ENCODE measurements at places on chromosomes 13 and 19.

DNA sequence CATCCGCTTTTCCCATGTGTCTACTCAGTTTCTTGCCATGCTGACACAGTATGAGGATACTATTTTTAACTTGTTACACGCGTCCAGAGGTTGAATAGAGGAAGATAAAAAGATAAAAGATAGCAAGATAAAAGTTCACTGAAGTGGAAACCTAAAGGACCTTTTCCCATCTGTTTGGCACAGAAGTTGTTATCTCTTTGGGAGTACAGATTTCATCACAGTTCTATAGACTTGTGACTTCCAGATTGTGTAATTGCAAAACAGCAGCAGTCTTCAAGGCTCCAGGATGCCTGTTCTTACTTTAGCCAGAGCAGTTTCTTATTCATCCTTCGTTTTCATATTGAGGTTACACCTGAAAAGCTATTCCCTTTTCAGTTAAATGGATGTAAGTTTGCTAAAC is 369.2 kb downstream of the GPC5 start:
- DNase-seq, result no peak

DNA sequence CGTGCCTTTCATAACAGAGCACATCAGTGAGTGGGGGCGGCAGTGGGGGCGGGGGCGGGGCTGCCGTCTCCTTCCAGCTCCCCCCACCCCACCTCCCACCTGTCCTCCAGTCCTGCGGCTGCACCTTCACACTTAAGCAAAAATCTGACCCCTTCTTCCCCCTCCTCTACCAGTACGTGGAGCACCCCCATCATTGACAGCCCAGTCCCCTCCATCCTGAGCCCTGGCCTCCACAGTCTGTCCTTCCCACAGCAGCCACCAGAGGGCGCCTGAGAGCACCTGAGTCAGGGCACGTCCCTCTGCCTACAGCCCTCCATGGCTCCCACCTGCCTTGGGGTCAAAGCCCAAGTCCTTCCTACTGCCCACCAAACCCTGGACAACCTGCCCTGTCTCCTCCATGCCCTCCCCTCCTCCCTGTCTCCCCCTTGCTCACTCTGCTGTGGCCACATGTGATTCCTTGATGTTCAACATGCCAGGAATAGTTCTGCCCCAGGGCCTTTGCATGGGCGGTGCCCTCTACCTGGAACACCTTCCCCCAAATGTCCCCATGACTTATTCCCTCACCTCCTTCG is 4.0 kb downstream of the EBI3 start:
- DNase-seq, result peak; percentile 58

GRCh38 chr19:49555600-49556411 is 24.6 kb downstream of the NOSIP start:
- DNase-seq, result peak; percentile 83

DNA sequence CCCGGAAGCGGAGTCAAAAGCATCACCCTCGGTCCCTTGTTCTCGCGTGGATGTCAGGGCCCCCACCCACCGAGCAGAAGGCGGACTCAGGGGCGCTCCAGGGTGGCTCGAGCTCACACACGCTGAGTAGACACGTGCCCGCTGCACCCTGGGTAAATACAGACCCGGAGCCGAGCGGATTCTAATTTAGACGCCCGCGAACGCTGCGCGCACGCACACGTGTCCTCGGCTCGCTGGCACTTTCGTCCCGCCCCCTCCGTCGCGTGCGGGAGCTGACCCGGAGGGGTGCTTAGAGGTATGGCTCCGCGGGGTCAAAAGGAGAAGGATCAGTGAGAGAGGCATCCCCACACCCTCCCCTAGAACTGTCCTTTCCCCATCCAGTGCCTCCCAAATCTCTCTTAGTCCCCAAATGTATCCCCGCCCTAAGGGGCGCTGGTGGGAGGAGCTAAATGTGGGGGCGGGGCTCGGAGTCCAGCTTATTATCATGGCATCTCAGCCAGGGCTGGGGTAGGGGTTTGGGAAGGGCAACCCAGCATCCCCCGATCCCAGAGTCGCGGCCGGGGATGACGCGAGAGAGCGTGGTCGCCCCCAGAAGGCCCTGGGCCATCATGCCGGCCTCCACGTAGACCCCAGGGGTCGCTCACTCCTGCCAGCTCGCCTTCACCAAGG is 451 bp upstream of the ICAM5 start:
- peak; percentile 64 for DNase-seq

DNA sequence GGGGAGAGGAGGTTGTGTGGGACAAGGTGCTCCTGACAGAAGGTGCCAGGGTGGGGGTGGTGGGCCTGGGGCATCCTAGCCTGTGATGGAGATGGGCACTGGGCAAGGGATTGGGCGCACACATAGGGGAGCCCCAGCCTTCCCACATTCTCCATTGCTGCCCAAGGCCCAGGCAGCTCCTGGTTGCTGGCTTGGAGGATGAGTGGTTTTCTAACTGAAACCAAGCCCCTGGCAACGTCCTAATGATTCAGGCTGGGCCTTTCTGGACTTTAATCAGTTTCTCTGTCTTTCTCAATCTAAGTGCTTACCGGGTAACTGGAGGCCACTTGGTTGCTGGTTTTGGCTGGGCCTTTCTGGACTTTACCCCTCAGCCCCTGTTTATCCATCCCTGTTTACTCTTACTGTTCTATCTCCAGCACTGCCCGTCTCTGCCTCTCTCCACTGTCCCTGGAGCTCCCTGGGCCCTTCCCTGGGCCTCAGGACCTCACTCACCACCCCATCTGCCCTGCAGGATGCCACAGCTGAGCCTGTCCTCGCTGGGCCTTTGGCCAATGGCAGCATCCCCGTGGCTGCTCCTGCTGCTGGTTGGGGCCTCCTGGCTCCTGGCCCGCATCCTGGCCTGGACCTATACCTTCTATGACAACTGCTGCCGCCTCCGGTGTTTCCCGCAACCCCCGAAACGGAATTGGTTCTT is 354 bp downstream of the CYP4F3 start:
- no peak for DNase-seq

GRCh38 chr19:24046550-24046949 is 40.4 kb upstream of the ZNF254 start:
- no peak for DNase-seq

DNA sequence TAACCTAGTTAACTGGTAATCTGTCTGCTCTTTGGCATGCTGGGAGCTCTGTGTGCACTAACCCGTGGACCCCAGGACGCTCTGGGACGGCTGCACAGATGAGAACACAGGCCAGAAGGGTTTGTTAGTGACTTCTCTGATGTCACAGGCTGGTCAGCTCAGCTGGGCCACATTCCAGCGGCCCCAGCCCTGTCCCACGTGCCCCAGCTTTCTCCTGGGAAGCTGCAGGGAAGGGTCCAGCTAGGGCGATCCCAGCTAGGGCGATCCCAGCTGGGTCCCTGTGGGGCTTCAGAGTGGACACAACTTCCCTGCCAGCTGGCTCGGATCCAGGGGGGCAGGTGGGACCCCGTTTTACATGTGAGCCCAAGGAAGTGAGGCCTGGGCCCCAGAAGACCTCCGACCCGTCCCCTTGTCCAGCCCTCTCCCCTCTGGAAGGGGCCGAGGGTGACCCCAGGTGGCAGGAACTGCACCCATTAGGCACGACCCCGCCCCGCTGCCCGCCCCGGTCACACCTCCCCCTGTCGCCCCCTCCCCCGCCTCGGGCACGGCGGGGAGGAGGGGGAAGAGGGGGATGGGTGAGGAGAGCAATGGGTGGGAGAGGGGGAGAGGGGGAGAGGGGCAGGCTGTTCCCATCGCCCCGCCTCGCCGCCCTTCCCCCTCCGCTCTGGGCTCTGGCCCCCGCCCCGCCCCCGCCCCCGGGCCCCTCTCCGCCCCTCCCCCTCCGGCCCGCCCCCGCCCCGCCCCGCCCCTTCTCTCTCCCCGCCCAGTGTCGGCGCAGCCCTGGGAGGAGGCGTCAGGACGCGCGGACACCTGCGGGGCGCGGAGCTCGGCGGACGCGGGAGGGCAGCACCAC is 75.2 kb upstream of the MCF2L start:
- DNase-seq, result no peak

DNA sequence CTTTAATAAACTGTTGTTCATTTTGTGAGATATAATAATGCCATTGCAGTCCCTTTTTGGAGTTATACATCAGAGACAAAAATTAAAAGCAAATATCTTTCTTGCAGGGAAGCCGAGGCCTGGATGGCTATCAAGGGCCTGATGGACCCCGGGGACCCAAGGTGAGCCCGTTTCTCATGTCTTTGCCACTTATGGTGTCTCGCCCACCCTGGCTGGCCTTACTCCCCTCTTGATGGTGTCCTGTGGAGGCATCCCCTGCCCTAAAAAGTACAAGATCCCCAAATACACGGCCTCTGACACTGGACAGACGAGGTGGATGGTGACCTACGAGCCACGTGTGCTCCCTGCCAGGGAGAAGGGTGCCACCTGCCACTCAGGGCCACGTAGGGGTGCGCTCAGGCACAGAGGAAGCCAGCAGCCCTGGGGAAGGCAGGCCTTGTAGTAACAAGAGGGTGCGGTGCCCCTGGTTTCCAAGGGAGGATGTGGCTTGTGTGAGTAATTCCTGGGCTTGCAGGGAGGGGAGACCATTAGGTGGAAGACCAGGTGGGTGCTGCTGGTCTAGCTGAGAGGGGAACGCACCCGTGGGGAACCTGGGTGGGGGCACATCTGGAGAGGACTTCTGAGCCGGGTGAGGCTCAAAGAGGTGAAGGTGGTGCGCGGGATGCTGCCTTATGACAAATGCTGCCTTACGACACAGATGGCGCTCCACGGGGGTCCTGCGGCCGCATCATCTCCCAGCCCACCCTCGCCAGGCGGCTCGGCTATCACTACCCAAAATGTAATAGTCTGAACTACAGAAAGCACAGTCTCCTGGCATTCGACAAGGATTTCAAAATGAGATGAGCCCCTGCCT is 115.6 kb downstream of the RAB20 start:
- DNase-seq, result no peak

DNA sequence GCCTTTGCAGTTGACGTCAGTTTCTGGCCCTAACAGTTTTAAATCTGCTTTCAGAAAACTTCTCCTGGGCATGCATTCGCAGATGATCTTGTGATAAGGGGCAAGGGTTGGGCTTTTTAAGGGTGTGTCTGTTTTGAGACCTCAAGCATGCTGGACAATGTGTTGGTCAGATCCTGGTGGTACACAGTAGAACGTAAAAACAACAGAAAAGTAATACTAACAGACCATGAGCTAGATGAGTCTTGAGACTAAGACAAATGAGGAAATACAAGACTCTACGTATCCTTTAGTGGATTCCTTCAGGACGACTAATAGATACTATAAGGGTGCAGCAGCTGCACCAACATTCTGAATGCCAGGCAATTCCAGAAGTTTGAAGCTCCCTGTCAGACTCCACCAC is 237.6 kb downstream of the DNAJC15 start:
- DNase-seq, result no peak

DNA sequence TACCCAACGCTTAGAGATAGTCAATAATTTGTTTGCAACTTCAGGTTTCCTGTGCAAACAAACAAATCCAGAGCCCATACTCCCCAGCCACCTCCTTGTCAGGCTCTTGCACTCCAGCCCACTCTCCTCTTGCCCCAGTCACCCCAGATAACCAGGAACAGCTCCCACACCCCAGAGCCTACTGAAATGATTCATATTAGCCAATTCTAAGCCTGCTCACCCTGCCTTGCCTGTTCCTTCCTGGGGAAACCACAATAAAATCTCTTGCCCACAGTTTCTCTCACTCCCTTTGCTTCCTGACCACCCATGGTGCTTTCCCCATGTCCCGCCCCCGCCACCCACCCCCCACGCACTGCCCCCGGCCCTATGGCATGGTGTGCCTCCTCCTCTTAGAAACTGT is 3.8 kb upstream of the ACTL9 start:
- peak; percentile 13 for DNase-seq

GRCh38 chr13:100212904-100213553 is 124.1 kb downstream of the PCCA start:
- DNase-seq, result no peak

DNA sequence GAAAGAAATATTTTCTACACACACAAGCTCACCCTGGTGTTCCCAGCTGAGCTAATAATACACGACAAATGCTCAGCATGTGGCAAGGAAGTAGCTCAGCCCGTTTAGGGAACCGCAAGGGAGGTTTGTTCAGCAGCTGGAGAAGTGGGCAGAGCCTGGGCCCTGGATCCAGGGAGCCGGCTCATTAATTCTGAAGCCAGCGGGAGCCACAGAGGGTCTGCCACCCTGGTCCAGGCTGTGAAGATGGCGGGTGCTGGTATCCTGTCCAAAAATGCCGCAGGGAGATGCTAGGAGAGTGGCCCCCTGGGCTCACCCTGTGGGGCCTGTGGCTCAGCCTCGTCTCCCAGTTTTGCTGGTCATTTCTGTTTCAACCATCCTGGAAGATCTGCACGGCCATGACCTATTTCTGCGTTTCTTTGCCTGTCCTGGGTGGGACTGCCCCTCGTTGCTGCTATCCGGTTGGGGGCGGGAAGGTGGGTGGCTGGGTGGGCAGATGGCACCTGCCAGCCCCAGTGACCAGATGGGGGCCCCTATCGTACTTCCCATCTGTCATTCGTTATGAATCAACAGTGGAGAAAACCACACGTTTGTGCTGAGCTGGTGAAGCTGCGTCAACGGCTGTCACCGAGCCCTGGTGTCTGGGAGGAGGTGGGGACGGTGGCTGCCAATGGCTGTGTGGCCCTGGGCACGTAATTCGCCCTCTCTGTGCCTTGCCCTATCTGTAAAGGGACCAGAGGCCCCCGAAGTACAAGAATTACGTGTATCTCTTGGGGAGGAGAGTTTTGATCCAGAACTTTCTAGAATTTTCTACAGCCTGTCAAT is 2.7 kb upstream of the GNA15 start:
- peak; percentile 68 for DNase-seq

DNA sequence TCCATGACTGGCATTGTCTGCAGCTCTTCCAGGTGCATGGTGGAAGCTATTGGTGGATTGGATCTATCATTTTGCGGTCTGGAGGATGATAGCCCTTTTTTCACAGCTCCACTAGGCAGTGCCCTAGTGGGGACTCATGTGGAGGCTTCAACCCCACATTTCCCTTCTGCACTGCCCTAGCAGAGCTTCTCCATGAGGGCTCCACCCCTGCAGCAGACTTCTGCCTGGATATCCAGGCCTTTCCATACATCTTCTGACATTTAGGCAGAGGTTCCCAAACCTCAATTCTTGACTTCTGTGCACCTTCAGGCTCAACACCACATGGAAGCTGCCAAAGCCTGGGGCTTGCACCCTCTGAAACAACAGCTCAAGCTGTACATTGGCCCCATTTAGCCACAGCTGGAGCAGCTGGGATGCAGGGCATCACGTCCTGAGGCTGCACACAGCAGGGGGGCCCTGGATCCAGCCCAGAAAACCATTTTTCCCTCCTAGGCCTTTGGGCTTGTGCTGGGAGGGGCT is 800.2 kb upstream of the MIR17HG start:
- no peak for DNase-seq

DNA sequence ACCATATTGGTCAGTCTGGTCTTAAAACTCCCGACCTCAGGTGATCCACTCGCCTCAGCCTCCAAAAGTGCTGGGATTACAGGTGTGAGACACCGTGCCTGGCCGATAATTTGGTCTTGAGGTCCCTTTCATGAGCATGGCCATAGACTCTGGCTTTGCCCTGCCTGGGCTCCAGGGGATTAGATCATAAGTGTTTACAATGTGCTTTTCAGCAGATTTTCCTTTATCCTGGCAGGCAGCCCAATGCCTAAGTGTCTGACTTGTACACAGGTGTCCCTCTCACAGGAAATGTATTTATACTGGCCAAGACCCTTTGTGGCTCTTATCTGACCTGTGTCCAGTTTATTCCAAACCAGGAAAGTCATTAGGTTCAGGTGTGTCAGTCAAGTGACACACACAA is 15.9 kb downstream of the BCAM start:
- DNase-seq, result no peak

- DNase-seq, result no peak
Observed at GRCh38 chr19:14325863-14326262, 55.4 kb upstream of the ADGRE5 start.

GRCh38 chr13:46164661-46165060 is 17.3 kb downstream of the LCP1 start:
- no peak for DNase-seq

GRCh38 chr13:74131227-74131626 is 3.0 kb downstream of the KLF12 start:
- no peak for DNase-seq
